ENCODE measurements at places on chromosomes 2 and 18. TPM values are rescaled to one million over a fixed set of nuclear protein-coding genes. Genes with fewer than 3 reads are reported as not detected.

DNA sequence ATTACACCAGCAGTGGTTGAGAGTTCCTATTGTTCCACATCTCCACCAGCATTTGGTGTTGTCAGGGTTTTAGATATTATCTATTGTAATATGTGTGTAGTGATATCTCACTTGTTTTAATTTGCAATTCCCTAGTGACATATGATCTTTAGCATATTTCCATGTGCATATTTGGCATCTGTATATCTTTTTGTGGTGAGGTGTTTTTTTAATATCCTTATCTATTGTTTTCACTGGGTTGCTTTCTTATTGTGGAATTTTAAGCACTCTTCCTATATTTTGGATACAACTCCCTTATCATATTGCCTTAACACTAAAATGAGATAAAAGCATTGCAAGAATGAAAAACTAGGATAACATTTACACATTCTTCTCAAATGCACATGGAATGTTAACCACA is 453.9 kb upstream of the FSIP2 start:
- no peak for DNase-seq

GRCh38 chr2:38400513-38400912 is 23.4 kb upstream of the ATL2 start:
- DNase-seq: no peak

DNA sequence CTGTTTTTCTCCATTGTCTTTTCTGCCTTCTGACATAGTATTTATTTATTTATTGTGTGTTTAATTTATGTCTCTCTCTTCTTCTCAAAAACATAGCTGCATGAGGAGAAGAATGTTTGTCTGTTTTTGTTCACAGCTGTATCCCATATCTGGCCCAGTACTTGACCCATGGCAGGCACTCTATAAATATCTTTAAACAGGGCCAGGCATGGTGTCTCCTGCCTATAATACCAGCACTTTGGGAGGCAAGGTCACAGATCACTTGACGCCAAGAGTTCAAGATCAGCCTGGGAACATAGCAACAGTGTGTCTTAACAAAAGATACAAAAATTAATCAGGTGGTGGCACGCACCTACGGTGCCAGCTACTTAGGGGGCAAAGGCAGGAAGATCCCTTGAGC is 361.3 kb upstream of the KLHL29 start:
- no peak for DNase-seq

DNA sequence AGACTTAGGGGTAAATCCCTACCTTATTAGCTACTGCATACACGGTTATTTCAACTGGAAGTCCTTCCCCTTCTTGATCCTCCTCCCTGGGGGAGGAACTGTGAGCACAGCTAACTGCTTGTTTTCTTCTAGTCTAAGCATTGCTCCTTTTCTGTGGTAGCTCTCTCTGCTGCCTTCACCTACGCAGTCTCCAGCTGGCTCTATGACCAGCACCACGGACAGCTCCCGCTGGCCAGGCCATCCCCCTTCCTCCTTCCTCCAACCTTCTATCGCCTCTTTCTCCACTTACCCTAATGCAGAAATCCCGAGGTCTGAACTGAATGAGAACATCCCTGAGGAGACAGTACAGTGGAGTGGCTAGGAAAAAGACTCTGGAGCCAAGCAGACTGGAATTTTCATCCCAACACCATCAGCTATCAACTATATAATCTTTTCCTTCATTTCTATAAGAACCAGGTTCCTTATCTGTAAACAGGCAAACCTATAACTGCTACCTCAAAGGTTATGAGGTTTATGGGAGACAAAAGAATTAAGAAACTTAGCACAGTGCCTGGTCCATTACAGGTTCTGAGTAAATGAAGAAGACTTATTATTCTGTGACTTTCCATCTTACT is 4.7 kb upstream of the CFAP65 start:
- no peak for DNase-seq

DNA sequence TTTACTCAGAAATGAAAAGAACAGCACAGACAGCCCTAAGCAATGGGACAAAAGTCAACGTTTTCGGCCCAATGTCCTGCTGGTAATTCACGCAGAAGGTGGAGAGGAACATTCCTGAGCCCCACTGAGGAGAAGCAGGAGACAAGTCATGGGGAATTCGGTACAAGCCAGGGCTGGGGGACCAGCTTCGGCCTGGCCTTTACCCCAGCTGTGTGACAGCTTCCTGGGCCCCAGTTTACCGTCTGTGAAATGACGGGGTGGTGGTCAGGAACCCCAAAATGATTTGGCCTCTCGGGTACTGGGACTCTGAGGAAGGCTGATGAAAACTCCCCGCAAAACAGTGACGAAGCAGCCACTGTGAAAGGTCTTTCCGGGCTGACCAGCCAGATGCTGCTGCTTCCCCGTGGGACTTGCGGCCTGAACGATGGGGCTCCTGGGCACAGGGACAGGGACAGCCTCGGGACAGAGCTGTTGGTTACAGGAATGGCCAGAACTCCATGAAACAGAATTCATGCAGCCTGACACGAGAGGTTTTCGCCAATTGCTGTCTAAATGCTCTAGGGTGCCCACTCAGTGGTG is 21.6 kb downstream of the KIF1A start:
- DNase-seq: no peak

GRCh38 chr2:41483982-41484857 is 563.6 kb upstream of the PKDCC start:
- DNase-seq: no peak

DNA sequence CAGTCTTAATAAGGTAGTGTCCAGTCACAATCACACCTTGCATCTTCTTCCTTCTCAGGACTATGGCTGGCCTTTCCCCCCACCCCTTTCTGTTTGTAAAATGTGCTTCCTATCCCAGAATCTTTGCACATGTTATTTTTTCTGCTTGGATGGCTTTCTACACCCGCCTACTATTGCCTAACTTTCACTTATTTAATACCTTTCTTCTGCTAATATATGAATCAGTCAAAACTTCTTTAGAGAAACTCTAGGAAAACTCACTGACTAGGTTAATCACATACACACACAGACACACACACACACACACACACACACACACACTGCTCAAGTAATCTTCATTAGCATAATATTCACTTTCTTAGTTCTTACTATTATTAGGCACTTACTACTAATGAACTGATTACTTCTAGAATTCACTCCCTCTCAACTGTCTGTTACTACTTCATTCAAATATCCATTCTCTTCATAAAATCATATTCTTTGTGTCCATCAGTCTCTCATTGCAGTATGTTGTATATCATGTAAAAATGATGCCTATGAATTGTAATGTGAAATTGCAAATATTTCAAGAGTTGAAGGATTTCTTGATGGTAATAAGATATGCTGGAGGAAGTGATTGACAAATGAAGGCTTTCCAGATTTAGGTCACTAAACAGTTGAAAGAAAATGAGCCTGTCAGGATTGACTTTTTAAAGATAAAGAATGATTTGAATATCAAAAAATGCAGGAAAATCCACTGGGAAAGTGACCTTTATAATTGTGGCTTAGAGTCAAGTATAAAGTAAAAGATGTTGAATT is 51.2 kb downstream of the CLIP4 start:
- no peak for DNase-seq

- peak; percentile 68 for DNase-seq
These were observed 5.2 kb downstream of the TMEM127 start for GRCh38 chr2:96260387-96261260.

- DNase-seq: no peak
These were observed 7.0 kb downstream of the LPIN1 start for GRCh38 chr2:11753452-11753885.

DNA sequence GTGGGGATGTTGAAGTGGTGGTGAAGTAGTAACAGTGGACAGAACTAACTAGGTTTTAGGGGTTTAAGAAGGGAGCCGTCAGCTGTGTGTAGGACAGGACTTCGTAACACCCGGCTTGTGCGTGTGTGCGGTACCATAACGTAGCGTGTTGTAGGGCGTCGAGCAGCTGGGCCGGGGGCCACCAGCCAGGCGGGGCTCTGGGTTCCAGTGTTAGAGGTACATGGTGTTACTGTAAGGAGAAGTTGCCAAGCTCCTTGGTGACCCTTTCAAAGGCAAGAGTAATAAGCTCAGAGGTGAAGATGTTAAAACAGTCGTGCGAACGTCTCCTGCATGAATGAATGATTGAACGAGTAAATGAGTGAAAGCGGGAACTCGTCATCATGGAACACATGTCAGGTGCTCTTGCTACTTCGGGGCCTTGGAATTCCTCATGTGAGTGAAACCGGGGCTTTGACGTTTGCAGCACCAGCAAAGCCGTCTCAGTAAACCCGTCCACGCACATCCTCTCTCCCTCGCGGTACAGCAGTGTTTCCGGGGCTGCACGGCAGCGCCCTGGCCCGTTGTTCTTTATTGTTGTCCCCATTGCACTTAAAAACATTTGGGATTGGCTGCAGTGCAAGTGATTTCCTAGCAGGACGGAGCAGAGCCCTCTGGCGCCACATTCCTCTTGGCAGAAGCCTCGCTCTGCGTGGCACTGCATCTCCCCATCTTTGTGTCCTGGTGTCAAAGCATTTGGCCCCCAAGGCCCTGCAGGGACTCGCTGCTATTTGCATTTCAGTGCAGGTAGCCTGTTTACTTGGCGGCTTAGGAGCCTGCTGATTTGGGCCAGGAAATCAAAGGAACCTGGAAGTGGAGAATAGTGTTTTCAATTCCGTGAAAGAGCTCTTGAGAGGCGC is 115.0 kb downstream of the GBX2 start:
- DNase-seq: no peak

GRCh38 chr2:106143495-106144215 is 50.4 kb downstream of the UXS1 start:
- no peak for DNase-seq

- DNase-seq: no peak
These were observed 275.0 kb upstream of the KYNU start for GRCh38 chr2:142602418-142602989.

DNA sequence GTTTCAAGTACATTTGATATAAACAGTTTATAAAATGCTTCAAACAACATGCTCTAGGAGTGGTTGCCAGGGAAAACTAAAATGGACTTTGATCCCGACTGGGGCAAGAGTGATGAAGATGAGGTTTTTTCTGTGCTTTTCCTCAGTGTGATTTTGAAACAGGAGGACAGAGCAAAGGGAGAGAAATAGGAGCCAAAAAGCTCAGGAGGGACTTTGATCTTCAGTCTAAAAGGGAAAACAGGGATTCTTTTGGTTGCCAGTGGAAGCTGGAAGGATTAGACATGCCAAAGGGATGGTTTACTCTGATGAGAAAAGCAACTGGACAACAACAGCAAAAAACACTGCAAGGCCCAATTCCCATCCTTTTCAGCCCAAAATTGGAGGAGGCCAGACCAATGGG is 95.5 kb downstream of the LTBP1 start:
- no peak for DNase-seq

- DNase-seq: no peak
These were observed 9.8 kb upstream of the ERBB4 start for GRCh38 chr2:212548455-212548819.

GRCh38 chr2:131400849-131401248 is 36.9 kb upstream of the RAB6D start:
- DNase-seq: no peak

DNA sequence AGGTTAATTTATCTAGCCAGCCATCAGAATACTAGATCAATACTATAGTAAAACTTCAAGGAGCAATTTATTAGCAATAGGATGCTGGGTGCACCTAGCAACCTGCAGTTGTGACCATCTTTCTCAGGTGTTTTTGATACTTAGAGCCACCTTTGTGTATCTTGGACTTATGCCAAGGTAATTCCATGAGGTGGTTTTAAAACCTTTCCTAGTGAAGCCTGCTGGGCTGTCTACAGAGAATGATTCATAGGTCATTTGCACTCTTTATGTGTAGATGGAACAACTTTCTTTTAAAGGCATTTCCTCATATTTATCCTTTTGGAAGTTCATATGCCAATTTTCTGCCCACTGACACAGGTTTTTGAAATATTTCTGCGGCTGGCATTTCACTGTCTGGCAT is 1030.1 kb upstream of the POU3F3 start:
- no peak for DNase-seq

DNA sequence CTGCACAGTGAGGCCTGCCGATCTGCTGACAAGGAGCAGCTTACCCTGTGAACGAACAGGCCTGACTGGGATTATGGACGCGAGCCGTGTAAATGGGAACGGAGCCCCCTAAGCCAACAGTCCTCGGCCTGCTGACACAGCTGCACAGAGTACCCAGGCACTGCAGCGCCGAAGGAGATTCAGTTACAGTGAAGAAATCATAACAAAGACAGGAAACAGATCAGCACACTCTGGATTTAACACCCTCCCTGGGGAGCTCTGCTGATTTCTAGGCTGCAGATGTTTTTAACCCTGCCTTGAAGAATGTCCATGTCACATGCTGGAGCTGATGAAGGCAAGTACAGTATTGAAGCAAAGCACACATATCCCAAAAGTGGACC is 43.4 kb downstream of the COLEC12 start:
- peak; percentile 72 for DNase-seq

- no peak for DNase-seq
These were observed 26.8 kb downstream of the PKDCC start for GRCh38 chr2:42074661-42075060.

GRCh38 chr18:63365876-63366212 is 1.2 kb downstream of the KDSR start:
- DNase-seq: no peak

GRCh38 chr18:56462276-56462675 is 176.1 kb downstream of the TXNL1 start:
- no peak for DNase-seq

DNA sequence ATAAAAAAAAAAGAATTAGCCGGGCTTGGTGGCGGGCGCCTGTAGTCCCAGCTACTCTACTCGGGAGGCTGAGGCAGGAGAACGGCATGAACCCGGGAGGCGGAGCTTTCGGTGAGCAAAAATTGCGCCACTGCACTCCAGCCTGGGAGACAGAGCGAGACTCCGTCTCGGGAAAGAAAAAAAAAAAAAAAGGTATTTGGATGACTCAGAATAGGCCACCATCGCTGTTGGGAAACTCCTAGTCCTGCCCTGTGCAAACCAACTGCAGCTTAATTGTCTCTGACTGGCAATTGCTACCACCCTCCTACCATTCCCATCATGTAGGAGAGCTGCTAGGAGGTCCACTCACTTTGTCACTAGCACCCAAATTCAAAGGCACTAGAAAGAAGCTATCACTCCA is 43.5 kb downstream of the ATP8B1 start:
- DNase-seq: no peak

The FNDC4 gene
- total RNA-seq: 12.1 TPM

The UPP2 gene
- not detected for total RNA-seq

The IL1B gene
- total RNA-seq: 2.8 TPM

The AKAIN1 gene
- total RNA-seq: not detected

The SFT2D3 gene
- total RNA-seq: 3.8 TPM

The OBSL1 gene
- total RNA-seq: 65.3 TPM

The RGPD8 gene
- total RNA-seq: 51.7 TPM

The PAX8 gene
- 0.87 TPM for total RNA-seq

The BOLL gene
- not detected for total RNA-seq

The CNTNAP5 gene
- not detected for total RNA-seq

Data from aorta (tissue), 5 donors.